ENCODE measurements at places on chromosomes 1 and 21.

- no peak for DNase-seq
These were observed 32.5 kb downstream of the MTF2 start for GRCh38 chr1:93111561-93111960.

GRCh38 chr1:214977110-214977509, 105.4 kb upstream of the KCNK2 start:
- no peak for DNase-seq

- DNase-seq = no peak
These were observed 6.3 kb upstream of the GPR25 start for GRCh38 chr1:200866521-200866920.

DNA sequence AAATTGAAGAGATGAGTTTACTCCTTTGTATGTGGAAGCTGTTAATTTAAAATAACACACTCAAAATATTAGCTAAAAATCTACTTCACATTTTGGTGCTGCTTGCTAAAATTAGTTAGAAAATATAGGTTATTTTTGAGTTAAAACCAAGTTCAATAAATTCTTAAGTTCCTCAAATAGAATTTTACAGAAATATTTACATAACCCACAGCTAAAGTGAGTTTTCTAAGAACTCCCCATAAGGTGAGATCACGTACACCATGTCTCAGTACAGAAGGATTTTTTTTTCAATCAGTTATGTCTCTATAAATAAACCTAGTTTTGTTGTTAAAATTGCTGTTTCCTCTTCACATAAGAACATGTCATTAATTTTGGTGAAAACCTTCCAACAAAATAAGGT, 108.0 kb downstream of the SDCCAG8 start:
- DNase-seq = no peak

DNA sequence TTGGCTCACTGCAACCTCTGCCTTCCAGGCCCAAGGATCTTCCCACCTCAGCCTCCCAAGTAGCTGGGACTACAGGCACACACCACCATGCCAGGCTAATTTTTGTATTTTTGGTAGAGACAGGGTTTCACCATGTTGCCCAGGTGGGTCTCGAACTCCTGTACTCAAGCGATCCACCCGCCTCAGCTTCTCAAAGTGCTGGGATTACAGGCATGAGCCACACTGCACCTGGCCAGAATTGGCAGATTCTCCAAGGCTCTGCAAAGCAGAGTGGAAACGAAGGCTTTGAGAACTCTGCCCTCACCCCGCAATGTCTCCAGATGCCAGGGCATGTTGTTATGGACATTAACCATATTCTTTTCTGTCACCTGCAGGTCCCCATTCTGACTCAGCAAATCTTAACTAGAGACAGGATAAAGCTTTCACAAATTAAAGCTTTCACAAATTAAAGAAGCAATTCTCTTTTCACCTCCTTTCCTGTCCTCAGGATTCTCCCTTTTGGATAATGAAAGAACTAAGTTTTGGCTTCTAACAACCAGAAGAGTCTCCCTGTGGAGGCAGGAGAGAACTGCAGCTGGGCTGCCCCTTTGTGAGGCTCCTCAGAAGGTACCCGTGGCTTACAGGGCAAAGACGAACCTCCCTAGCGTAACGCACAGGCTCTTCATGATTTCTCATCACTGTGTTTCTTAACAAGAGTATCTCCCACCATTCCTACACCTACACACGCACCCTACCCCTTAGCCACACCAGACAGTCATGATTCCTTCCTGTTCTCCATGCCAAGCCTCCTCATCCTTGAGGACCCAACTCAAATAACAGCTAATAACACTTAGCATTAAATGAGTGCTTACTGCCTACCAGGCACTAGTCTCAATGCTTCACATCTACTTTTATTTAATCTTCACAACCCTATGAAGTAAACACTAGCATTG, 29.8 kb downstream of the GPA33 start:
- DNase-seq = no peak

GRCh38 chr1:57549300-57549699, 125.4 kb upstream of the DAB1 start:
- DNase-seq = no peak

- no peak for DNase-seq
These were observed 4.7 kb downstream of the LAX1 start for GRCh38 chr1:203769505-203770343.

DNA sequence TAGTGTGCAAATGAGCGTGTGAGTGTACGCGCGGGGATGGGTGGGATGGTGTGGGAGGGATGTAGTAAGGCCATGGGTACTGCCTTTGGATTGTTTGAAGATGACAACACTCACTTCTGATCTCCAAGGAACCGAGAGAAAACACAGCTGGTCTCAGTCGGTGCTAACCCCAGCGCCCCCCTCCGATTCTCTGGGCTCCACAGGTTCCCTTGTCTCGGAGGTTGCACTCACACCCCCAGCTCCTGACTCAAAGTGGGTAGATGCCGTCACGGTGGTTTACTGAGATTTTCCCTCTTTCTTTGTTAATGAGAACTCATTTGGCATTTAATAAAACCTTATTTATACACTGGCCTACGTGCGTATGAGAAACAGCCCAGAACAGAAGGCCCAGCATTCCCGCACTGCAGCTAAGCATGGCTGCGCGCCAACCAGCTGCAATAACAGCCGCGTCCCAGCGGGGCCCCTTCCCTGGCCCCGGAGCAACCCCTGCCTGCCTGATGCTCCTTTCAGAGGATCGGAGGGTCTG, 25.8 kb downstream of the ABCA4 start:
- no peak for DNase-seq

GRCh38 chr1:8323706-8324105, 5.8 kb downstream of the SLC45A1 start:
- DNase-seq = no peak

GRCh38 chr1:36805979-36806640, 228.2 kb downstream of the GRIK3 start:
- DNase-seq = no peak

GRCh38 chr1:247906504-247907047, 11.2 kb downstream of the OR2W3 start:
- DNase-seq = no peak

DNA sequence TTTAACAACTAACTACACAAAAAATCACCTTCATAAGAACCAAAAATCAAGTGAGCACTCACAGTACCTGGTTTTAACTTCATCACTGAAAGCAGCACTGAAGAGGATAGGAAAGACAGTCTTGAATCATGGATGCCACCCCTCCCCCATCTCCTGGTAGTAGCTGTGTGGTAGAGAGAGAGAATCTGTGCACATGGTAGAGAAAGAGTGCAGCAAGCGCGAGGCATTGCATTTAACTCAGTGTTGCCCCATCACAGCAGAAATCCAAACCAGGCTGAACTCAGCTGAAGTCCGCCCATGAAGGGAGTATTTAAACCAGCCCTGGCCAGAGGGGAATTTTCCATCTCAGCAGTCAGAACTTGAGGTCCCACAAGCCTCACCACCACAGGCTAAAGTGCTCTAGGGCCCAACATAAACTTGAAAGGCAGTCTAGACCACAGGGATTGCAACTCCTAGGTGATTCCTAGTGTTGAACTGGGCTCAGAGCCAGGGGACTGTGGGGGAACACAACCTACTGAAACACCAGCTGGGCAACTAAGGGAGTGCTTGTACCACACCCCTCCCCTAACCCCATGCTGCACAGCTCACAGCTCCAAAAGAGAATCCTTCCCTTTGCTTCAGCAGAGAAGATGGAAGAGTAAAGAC, 38.4 kb downstream of the VAV3 start:
- no peak for DNase-seq

DNA sequence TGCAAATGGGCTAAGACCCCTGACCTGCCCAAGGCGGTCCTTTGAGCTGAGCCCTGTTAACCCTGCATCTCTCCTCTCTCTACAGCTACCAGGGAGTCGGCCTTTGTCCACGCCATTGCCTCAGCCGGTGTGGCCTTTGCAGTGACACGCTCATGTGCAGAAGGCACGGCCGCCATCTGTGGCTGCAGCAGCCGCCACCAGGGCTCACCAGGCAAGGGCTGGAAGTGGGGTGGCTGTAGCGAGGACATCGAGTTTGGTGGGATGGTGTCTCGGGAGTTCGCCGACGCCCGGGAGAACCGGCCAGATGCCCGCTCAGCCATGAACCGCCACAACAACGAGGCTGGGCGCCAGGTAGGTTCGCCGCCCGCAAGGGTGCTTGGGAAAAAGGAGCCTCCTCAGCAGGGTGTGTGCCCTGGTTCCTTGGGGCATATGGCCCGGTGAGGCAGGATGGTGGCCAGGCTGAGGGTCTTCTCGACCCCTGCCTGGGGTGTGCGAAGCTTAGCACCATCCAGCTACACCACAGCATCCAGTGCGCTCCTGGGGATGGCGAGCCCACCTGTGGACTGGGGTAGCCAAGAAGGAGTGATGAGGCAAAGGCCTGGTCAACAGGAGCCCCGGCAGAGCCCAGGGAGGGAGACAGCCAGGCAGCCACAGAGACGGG, 31.8 kb upstream of the ARF1 start:
- no peak for DNase-seq

DNA sequence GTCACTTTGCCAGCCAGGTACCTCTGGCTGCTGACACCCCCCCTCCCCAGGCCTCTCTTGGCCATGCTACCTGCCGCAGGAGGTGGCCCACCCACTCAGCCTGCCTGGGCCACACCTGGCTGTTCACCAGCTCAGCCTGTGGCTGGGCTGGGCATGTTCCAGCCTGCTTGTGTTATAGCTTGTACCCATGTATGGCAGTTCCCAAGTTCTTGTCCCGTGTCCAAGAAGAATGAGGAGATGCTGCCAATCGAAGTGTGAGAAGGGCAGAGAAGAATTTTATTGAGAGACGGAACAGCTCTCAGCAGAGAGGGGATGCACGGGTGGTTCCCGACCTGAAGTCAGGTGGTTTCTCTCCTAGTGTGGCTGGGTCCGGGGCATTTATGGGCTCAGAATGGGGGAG, 3.9 kb upstream of the MMEL1 start:
- DNase-seq = no peak

DNA sequence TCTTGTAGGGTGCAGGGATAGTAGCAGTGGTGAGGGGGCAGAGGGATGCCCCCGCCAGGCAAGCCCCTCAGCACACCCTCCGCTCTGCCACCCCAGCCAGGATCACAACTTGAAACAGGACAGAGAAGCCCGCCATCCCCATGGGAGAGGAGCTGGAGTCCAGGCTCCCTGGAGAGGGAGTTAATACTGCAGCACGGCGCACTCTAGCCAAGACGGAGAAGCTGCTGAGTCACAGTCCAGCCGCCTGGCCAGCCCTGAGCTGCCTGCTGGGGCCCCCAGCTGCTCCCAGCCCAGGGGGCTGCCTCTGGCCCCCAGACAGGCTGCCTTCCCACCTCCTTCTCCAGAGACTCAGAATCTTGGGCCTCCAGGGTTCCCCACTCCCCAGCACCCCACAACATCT, 87.2 kb downstream of the SYT2 start:
- no peak for DNase-seq

DNA sequence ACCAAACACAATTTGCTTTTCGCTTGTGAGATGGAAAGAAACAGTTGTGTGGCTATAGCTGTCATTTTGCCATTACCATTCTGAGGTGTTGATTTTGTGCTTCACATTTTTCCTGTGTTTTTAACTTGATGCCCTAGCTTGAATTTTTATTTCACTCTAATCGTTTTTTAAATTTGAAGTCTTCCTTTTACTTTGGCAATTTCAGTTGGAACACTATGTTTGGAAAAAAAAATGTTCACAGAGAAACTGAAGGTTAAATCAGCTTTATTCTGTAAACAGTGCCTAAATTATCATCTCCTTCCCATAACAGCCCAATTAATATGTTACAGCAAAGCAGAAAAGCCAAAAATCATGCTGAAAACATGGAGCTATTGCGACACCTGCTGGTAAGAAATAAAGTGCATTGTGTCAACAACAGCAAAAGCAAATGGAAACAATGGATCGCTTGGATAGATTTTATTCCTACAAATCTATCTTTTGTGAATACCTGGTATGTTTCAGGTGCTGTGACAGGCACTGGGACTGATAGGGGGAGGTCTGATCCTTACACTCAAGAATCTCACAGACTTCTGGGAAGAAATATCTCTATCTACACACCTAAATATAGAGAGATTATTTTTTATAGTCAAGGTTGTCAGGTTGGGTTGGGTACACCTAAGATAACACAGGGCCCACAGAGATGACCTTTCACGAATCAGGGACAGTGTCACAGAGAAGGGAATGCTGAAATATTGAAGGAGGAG, 16.2 kb upstream of the ERICH3 start:
- DNase-seq = peak; percentile 26

- DNase-seq = peak; percentile 39
These were observed 89.3 kb downstream of the ITPKB start for GRCh38 chr1:226649780-226650179.

- DNase-seq = no peak
These were observed 896 bp upstream of the PLA2G2A start for GRCh38 chr1:19980314-19980713.

DNA sequence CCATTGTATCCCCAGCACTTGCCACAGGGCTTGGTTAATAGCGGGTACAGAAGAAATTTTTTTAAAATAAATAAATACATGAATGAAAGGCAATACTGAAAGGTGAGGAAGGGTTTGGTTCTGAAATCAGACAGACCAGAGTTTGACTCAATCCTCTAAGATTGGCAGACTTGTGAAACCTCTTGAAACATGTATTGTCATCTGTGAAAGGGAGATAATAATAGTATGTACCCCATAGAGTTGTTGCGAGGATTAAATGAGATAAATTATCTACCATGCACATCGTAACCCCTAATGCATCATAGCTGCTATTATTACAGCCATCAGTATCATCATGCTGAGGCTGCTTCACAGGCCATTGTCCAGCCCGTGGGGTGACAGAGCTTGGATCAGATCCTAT, 41.4 kb downstream of the S1PR1 start:
- DNase-seq = no peak

GRCh38 chr1:111705841-111706240, 33.4 kb downstream of the INKA2 start:
- DNase-seq = no peak

GRCh38 chr1:214295934-214296333, 15.0 kb downstream of the SMYD2 start:
- no peak for DNase-seq

- no peak for DNase-seq
These were observed 15.5 kb downstream of the CAMTA1 start for GRCh38 chr1:6800745-6801144.

GRCh38 chr1:25624156-25624555, 7.6 kb downstream of the MAN1C1 start:
- DNase-seq = no peak

GRCh38 chr1:172766462-172766861, 107.6 kb downstream of the FASLG start:
- no peak for DNase-seq

DNA sequence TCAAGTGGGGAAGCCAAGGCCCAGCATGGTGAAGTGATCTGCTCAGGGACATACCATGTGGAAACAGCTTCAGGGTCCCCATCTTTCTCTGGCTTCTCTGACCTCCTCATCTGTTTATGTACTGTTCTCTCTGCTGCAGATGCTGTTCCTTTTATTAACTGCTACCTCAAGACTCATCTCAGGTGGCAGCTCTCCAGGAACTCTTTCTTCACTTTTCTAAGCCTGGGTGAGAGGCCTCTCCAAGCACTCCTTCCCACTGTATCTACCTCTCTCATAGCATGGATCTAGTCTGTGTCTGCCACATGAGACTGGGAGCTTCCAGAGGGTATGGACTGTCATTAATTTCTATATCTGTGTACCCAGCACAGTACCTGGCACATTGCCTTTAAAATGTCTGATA, 73.4 kb upstream of the PPM1J start:
- DNase-seq = no peak

Measured in activated gamma-delta T cell treated with Interleukin-2 at 50 U/mL for 16 hours (primary cell).